Smooth muscle cell of the coronary artery (primary cell): ENCODE measurements at places on chromosomes 12 and 14. TPM values are rescaled to one million over a fixed set of nuclear protein-coding genes. Genes with fewer than 3 reads are reported as not detected.

The CDKN3 gene
- 5.0 and 12.2 TPM in 2 replicates for total RNA-seq

The JAG2 gene
- total RNA-seq, result 1.6 and 4.2 TPM in 2 replicates

The KRT79 gene
- total RNA-seq, result not detected in 2 replicates

The RFX4 gene
- total RNA-seq, result not detected in 2 replicates

The AKAP5 gene
- total RNA-seq, result 0.12 and 1.2 TPM in 2 replicates

The SERPINA12 gene
- total RNA-seq, result not detected in 2 replicates

The CLEC4D gene
- total RNA-seq, result not detected in 2 replicates

The MIP gene
- total RNA-seq, result not detected in 2 replicates

The PTPRQ gene
- 0.08 and 0.23 TPM in 2 replicates for total RNA-seq

The NUDT14 gene
- total RNA-seq, result 11.1 and 15.2 TPM in 2 replicates

The HRK gene
- 0.12 TPM in 1 of 2 replicates, not detected in the other for total RNA-seq

The ZBTB39 gene
- 2.6 and 3.7 TPM in 2 replicates for total RNA-seq

The CLEC1B gene
- not detected in 2 replicates for total RNA-seq
